DMS79 (cell line): ENCODE measurements at places on chromosomes 4 and X.

DNA sequence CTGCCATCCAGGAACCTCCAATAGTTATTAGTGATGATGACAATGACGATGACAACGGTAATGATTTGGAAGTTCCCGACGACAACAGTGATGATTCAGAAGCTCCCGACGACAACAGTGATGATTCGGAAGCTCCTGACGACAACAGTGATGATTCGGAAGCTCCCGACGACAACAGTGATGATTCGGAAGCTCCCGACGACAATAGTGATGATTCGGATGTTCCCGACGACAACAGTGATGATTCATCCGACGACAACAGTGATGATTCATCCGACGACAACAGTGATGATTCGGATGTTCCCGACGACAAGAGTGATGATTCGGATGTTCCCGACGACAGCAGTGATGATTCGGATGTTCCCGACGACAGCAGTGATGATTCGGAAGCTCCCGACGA lies 14.7 kb downstream of the CXCR3 start:
- no peak for DNase-seq

DNA sequence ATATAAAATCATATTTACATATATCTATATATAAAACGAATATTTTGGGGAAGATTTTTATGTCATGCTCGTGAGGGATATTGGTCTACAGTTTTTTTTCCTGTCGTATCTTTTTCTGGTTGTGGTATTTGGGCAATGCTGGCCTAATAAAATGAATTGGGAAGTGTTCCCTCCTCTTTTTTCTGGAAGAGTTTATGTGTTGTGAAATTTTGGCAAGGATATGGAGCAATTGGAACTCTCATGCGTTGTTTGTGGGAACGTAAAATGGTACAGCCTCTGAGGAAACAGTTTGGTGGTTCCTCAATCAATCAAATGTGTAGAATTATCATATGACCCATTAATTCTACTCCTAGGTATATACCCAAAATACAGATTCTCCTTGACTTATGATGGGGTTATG lies 69.8 kb downstream of the ZNF182 start:
- DNase-seq = no peak

- DNase-seq = no peak
Observed at GRCh38 chrX:98263135-98263534, 1379.4 kb downstream of the RPA4 start.

DNA sequence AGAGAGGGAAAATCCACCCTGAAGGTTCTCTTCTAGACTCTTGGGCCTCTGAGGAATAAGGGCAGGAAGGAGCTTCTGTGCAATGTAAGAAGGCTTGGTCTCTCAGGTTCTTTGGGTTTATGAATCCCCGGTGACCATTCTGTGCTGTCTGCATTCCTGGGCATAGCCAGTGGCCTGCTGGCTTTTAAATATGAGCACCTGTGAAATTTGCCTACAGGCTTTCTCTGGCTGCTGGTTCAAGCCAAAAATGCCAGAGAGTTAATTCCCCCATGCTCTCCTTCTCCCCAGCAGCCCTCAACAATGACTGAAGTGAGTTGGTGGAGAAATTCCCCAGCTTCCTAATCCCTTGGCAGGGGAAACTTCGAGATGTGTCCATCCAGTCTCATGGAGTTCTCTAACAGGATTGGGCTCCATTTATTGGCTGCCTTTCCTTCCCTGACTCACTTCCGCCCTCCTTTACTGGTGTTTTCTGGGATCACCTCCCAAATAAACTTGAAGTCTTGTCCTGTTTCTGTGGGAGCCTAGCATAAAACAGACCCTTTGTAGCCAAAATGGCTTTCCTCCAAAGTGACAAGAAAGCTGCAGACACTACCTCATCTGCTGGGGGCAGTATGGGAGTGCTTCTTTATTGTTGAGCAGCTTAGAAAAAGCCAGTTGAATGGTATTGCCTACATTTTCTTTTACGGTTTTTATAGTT lies 179.4 kb upstream of the CASK start:
- no peak for DNase-seq

DNA sequence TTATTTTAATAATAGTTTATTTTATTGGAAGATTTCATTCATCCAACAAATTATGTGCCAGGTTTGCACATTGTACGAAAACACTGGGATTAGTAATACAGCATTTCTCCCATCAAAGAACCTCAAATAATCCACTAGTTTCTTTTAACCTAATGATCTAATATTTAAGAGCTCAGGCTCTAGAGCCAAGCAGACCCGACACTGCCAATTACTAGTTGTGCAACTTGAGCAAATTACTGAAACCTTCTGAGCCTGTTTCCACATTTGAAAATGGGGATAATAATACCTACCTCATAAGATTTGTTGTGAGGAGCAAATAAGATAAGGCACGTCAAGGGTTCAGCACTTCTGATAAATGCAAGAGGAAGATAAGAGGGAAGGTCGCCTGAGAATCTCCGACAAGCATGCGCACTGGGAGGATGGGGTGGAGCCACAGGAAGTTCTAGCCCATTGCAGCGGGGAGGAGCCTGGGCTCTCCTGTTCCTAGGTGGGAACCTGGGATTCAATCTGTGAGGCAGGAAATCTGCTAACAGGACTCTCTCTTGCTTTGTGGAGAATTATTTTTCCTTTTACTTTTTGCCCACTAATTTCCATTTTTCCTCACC lies 141.5 kb upstream of the SMAD1 start:
- DNase-seq = no peak

- DNase-seq = peak; percentile 42
Observed at GRCh38 chr4:74117024-74117534, 18.1 kb upstream of the CXCL2 start.

DNA sequence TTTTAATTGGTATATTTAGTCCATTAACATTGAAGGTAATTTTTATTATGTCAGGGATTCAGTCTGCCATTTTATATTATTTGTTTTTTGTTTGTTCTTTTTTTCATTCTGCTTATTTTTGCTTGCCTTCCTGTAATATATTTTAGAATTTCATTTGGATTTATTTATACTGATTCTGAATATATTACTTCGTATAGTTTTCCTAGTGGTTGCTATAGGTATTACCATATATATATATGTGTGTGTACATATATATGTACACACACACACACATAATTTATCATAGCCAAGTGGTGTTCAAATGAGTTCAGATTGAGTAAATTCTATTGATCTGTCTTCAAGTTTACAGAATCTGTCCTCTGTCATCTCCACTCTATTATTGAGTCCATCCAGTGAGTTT lies 11.2 kb downstream of the CITED1 start:
- DNase-seq = no peak

GRCh38 chr4:15317246-15317645 lies 110.6 kb upstream of the C1QTNF7 start:
- DNase-seq = no peak

DNA sequence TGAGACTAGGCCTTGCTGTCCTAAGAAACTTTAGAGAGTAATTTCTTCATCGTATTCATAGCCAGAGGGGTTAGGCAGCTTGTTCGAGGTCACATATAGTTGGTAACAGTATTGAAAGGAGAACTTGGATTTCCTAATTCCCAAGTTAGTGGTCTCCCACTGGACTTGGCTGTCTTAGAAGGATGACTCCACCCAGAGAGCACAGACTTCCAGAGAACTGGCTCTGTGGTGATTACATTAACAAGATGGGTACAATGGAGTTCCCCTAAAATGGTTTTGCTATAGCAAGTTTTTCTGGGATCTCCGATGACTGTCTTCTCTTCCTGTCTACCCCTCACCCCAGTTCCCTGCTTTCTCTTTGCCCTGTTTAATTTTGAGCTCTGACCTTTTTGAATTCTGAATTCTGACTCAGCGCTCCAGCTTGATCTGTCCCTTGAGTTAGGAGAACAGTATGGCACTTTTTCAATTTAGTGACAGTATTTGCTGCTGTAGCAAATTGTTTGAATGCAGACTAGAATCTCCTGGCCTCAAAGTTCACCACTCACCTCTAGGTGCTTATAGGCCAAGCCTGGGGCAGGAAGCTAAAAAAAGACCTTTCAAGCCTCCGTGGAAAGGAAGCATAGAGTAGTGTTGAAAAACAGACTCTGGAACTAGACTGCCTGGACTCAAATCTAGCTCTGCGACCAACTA lies 6.9 kb downstream of the MSN start:
- no peak for DNase-seq

DNA sequence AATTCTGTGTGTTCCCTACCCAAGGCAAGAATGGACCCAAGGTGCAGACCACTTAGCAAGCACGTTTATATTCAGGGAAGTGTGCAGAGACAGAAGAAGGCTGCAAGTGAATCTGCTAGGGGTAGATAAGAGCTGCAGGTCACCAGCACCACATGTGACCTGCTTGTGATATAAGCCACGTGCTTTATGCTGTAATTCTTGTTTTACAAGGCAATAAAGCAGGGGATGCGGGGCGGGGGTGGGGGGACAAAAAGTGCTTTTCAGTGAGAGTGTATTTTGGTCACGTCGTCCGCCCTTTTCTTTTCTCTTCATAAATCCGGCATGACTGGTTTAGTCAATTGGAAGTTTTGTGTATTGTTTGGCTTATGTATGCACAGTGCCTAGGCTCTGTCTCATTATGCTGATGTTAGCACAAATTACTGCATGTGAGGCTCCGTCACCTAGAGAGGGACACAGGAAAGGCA lies 192.7 kb downstream of the RBMX2 start:
- no peak for DNase-seq

DNA sequence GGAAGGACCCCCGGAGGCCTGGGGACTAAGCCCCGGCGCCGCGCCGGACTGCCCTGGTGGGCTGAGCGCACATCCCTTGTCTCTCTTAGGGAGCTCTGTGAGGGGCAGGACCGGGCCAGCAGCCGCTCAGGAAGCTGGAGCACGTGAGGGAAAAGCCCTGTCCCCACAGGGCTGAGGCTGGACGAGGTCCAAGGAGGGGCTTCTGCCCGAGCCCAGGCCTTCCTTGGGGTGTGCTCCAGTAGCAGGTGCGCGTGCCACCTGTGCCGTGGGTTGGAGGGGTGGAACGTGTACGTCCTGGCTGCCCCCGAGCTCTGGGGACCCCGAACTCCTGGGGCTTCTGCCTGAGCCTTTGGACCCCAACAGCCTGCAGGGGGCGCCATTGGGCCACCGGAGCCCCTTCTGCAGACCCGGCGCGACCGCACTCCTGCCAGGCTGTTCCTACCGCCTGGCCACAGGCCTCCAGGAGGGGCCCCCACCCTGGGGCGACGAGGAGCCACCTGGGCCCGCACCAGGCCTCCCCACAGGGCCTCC lies 27.2 kb downstream of the TACC3 start:
- DNase-seq = peak; percentile 20

GRCh38 chr4:169133932-169134331 lies 123.9 kb upstream of the CBR4 start:
- no peak for DNase-seq

- DNase-seq = no peak
Observed at GRCh38 chrX:65677954-65678469, 10.6 kb downstream of the MSN start.

DNA sequence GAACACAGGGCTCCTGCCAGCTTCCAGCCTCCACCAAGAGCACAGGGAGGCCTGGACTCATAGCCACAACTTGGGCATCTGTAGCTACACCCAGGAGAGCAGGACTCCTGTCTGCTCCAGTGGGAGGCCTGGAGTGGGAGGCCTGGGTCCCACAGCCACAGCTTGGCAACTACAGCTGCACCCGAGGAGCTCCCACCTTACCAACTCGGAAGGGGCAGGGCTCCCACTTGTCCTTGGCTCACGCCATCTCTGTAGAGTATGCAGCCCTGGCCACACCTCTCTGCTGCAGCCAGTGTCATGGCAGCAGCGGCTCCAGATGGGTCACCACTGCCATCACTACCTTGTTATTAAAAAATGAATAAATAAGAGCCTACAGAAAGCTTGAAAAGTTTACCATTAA lies 45.5 kb downstream of the ARAP2 start:
- no peak for DNase-seq

GRCh38 chr4:127730142-127730913 lies at the start of gene SLC25A31:
Gene SLC25A31, plus strand, starts transcription at chr4:127730400. Its CDS starts 146 bp downstream, at chr4:127730546.
- DNase-seq = no peak

DNA sequence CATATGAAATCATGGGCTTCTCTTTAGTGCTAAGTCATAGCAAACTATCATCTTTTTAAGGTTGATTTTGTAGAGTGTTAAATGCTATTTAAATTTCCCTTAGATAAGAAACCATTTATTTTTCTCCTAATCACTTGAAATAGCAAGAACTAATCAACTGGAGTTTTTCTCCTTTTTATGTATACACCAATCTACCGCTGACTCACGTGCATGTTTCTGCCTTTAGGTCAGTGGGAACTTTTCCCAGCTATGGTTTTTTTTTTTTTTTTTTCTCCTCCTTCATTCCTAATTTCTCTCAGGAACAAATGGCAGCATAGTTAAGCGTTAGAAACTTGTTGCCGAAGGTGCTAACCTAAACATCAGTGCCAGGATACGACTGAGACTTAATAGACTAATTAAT lies 176.4 kb downstream of the BMPR1B start:
- DNase-seq = no peak

GRCh38 chrX:115616943-115617563 lies 56.1 kb downstream of the PLS3 start:
- DNase-seq = peak; percentile 4

DNA sequence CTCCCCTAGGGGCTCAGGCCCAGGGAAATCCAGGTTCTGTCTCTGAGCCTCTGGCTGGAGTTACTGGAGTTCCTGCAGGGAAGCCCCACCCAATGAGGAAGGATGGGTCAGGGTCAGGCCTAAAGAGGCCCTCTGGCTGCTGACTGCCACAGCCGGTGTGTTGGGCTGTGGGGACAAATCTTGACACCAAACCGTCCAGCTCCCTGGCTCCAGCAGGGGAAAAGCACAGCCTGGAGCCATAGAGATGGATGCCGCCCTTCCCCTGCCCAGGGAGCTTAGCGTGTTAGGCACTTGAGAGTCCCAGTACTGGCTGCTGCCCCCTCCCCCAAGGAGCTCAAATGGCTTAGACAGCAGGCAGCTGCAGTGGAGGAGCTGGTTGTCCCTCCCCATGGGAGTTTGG lies 321.3 kb upstream of the LCORL start:
- no peak for DNase-seq

DNA sequence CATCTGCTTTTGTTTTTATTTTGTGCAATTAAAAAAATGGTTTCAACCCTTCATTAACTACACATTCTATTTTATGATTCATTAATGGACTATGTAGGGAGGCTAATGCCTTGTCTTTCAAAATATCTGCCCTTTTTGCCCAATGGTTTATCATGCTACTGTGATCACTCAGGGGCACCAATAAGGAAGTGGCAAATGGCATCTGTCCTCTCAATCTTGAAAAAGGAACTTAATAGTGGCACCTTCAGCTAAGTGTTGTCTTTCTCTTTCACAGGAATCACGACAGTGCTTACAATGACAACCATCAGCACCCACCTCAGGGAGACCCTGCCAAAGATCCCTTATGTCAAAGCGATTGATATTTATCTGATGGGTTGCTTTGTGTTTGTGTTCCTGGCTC lies 57.1 kb downstream of the COMMD8 start:
- DNase-seq = no peak

GRCh38 chrX:1781766-1782165 lies 166.9 kb downstream of the ASMT start:
- no peak for DNase-seq
